Naive thymus-derived CD8-positive, alpha-beta T cell (primary cell): ENCODE measurements at places on chromosomes 4 and X. TPM values are rescaled to one million over a fixed set of nuclear protein-coding genes. Genes with fewer than 3 reads are reported as not detected.
A peak's percentile ranks its signal among the peaks of the same experiment; 100 is the strongest.

GRCh38 chr4:2958446-2958845 lies 4.8 kb downstream of the NOP14 start:
- DNase-seq = no peak
- peaks cover 25% of the 10 kb centered on the region for H3K4me1 ChIP-seq
- peaks cover 3% of the 10 kb centered on the region for H3K36me3 ChIP-seq
- H3K4me3 ChIP-seq = no peak overlapping the region
- H3K27ac ChIP-seq = peak overlapping the region; percentile 62

- H3K27ac ChIP-seq = no peak overlapping the region
- H3K4me3 ChIP-seq = no peak overlapping the region
- DNase-seq = no peak
Measured at GRCh38 chrX:118761939-118762707, 34.7 kb downstream of the IL13RA1 start.

Gene HEPH
- not detected for total RNA-seq

DNA sequence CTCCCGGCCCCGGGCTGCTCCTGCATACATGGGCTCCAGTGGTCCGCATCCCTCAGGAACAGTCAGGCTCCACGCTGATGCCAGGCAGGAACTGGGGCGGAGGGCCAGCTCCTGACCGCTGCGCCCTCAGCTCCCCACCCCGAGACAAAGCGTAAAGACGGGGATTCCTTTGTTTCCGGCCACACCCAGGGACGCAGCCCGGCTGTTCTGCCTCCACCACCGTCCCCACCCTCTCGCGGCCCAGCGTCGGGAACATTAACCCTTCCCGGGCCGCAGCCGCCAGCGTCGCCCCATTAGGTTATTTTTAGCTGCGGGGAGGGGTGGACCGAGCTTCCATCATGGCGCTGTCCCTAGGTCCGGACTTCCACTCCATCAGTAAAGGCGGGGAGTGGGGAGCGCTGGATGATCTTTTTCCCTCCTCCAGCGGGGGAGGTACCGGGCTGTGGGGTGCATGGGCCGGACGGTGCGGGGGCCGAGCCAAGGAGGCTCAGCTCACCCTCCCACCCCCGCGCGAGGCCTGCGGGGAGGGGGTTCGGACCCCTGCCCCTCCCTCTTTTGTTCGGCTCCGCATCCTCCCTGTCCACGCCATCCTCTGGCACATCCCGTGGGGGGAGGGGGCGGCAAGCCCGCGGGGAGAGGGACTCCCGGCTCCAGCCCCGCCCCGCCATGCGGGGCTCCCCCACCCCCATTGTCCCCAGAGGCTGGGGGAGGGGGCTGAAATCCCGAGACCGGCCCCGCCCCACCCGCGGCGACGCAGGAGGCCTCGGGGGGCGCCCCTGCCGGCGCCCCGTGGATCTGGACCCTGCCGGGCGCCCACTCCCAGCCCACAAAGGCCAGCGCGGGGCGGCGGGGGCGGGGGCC lies 5.3 kb downstream of the CRMP1 start:
- H3K4me3 ChIP-seq = no peak overlapping the region
- no peak for DNase-seq
- no peak overlapping the region for H3K27ac ChIP-seq
- peaks cover 76% of the 10 kb centered on the region for H3K27me3 ChIP-seq
- H3K36me3 ChIP-seq = peaks cover 4% of the 10 kb centered on the region

- no peaks in the 10 kb centered on the region for H3K36me3 ChIP-seq
- H3K4me3 ChIP-seq = no peak overlapping the region
- DNase-seq = no peak
- peaks cover 4% of the 10 kb centered on the region for H3K4me1 ChIP-seq
- H3K27ac ChIP-seq = no peak overlapping the region
Measured at GRCh38 chr4:112222219-112222955, 9.2 kb upstream of the AP1AR start.
